Stimulated activated CD4-positive, alpha-beta T cell treated with anti-CD3 and anti-CD28 coated beads, Interleukin-1b, Interleukin-23, amount 100 ng/mL, for 1 hour (primary cell): ENCODE measurements at places on chromosomes 6 and 20.

DNA sequence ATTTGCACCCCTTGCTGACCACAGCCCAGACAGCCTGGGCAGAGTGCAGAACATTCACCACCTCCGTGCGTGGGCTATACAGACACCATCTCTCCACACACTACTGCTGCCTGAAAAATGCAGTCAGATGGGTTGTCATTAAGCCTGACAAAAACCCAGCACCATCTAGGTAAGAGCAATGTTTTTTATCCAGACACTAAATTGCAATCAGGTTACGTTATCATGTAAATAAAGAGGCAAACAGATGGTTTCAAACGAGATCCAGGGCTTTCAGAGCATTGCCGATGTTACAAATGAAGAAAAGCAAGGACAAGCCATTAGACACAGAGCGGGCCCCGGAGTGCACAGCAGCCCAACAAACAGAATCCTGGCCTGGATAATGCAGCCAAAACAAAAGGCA lies 269.6 kb downstream of the PKHD1 start:
- DNase-seq: no peak

GRCh38 chr20:62925076-62925419 lies 1.3 kb downstream of the DIDO1 start:
- no peak for DNase-seq

DNA sequence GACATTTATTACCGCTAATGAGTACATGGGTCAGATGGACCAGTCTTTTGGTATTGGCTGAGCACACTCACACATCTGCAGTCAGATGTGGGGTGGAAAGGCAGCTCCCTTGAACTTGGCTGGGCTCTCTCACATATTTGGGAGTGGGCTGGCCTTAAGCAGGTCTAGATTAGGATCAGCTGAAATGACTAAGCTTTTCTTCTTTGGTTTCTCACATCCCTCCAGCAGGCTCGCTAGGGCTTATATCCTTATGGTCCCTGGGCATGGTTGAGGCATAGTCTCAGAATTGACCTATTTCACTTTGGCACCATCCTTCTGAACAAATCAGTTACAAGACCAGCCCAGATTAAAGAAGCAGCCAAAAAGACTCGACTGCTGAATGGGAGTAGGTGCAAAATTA lies 14.4 kb upstream of the PLCB1 start:
- no peak for DNase-seq

- DNase-seq: no peak
Measured at GRCh38 chr6:154306696-154307095, 49.9 kb downstream of the IPCEF1 start.

DNA sequence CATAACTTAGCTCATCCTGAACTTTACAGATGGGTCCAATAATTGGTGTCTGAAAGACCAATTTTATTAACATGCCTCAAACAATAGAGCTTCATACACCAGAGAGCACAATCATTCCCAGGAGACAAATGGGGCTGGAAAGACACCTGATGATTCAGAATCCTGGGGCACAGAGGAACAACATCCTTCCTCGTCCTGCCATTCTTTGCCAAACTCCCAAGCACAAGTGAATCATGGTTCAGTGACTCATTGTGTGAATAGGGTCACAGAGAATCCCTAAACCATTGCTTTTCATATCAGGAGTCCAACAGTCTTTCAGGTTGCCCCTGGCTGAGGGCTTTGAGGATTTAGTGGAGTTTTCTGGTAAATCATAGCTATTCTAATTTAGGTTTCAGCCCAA lies 266.4 kb upstream of the BMP2 start:
- DNase-seq: no peak

GRCh38 chr20:48042628-48043027 lies 257.3 kb upstream of the SULF2 start:
- DNase-seq: no peak

DNA sequence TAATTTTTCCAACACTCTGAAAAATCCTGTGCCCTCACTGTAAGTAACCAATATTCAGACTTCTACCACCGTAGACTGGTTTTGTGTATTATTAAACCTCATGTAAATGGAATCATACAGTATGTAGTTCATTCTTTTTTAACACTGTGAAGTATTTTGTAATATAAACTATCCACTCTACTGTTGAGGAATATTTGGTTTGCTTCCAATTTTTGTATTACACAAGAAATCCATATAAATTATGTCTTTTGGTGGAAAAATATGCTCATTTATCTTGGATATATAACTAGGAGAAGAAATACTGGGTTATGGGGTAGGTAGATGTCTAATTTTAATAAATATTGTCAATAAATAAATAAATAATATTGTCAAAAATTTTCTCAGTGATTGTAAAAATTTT lies 116.8 kb downstream of the CHD6 start:
- DNase-seq: no peak
